PC-3 (cell line): ENCODE measurements at places on chromosomes 3 and 15.

DNA sequence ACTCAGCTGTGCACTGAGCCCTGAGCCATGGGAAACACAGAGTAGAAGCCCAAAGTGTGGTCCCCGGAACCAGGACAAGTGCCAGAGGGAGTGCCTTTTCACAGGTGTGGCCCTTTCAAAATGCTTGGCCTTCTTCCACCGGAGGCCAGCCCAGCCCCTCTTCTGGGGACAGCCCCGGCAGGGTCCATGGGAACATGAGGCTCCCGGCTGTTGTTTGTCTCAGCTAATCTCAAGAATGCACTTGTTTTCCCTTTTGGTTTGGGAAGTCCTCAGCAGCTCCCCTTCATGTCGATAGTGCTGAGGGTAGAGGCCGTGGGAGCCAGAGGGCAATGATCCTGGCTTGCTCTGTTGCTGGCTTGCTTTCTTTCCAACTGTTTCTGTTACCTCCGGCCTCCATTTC, 91.1 kb upstream of the MRPS22 start:
- no peak for DNase-seq

DNA sequence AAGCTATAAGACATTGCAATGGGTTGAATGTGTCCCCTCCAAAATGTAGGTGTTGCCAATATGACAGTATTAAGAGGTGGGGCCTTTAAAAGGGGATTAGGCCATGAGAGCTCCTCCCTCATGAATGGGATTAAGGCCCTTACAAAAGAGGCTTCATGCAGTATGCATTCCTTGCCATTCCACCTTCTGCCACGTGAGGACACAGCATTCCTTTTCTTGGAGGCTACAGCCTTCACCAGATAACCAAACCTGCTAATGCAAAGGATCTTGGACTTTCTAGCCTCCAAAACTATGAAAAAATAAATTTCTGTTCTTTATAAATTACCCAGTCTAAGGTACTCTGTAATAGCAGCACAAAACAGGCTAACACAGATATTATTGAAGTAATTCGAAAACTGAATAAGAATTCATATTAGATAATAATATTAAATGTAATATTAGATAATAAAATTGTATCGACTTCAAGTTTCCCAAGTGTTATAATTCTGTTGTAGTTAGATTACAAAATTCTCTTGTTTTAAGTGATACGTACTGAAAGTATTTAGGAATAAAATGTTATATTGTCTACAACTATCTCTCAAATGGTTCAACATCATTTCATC, 29.4 kb upstream of the ATP8B4 start:
- DNase-seq, result peak; percentile 75

- DNase-seq, result peak; percentile 79
Observed at GRCh38 chr15:79380755-79381497, 51.2 kb upstream of the MINAR1 start.

GRCh38 chr3:76643623-76644304, 396.1 kb upstream of the ROBO2 start:
- no peak for DNase-seq

DNA sequence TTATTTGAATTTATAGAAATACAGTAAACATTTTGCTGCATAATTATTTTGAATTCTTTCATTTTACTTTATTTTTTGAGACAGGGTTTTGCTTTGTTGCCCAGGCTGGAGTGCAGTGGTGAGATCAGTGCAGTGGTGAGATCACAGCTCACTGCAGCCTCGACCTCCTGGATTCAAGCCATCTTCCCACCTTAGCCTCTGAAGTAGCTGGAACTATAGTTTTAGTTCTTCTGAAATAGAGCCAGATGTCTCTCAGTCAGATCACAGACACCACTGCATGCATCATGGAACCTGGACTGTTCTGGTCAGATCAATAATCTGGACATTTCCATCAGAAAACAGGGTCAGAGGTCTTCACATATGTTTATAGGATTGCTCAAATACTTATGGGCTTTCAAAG, 7.9 kb downstream of the RPLP1 start:
- no peak for DNase-seq

DNA sequence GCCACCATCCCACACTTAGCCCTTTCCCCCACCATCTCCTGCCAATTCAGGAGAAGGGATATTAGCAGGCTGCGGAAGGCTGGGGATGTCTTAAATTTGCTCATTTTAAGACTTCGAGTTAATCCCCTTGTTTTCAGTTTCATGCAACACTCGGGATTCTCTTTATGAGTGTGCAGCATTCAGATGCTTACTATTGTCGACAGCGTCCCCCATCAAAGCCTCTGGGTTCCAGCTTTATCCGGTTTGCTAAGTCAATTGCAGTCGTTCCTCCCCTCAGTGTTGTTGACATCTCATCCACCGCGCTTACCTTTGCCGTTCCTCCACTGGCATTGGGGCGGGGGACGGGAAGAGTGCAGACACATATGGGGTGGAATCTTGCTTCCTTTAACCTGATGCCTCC, 220.2 kb downstream of the VPS13C start:
- DNase-seq, result no peak

- no peak for DNase-seq
Observed at GRCh38 chr3:38455639-38456430, 2.1 kb downstream of the ACVR2B start.

DNA sequence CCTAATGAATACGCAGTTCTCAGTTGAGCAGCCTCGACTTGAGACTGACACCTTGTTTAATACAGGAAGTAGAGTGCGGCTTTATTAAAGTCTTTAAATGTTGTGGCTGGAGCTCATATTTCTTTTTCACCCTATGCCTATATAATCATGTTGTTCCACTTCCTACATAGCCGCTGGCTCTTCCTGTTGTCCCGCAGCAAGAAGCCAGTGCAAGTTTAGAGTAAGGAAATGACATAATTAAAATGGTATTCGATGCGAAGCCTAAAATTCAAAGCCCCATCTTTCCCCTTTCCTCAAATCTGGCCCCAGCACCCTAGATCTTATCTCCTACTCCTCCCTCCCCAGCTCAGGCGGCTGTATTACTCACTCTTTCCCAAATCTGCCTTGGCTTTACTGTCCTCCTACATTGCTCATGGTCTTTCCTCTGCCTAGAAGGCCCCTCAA, 7.5 kb upstream of the PHLDB2 start:
- DNase-seq, result peak; percentile 97

DNA sequence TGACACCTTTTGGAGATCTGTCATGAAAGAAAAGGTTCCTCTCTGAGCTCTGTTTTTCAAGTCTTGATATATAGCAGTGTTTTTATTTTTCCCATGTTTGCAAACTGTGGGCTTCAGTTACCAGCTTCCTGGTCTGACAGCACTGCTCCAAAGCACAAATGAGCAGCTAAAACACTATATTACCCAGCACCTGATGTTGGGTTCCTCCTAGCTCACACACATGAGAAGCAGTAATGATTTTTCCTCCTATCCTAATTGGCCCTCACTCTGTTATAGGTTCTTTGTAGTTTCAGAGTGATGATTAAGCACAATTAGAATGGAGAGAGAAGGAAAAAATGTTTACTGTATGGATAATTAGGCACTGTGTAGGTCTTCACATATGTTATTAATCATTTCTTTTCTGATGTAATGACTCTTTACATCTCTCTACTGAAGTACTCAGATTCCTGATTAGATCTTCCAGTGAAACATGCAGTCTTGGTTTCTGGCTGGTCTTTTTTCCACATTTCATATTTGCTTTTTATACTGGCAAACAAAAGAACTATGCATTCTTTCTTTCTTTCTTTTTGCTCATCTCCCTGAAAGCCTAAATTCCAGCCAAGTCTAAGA, 939.7 kb downstream of the NSUN3 start:
- no peak for DNase-seq

DNA sequence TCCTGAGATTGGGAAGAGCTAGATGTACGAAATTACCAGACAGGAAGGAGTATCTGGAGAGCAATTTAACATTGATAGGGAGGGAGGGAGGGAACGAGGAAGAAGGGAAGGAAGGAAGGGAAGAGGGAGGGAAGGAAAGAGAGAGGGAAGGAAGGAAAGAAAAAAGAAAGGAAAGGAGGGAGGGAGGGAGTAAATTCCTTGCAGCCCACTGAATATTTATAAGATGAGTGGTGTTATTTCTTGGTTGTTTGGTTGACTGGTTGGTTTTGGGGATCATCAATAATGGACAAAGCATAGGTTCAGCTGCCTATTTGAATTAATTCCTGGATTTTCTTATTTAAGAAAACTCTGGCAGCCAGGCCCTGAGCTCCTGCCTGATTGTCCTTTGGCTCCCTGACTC, 15.5 kb upstream of the TSEN2 start:
- DNase-seq, result no peak

- DNase-seq, result no peak
Observed at GRCh38 chr15:56906766-56907165, 11.7 kb upstream of the TCF12 start.

DNA sequence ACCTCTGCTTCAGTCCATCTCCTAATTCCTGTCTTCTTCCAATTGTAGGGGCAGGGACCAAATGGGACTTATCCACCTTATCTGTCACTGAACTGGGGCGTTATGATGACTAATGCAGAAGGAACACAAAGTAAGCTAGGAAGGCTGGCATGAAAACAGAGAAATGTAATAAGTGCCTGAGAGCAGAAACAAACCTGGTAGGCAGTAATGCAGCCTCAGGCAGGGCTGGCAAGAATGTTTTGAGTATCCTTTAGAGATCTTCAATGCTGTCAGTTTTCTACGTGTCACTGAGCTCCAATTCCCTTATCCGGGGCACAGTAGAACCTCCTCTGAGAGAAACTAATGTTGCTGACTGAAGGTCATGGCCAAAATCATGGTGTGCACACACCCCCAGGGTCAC, 246.2 kb upstream of the TBL1XR1 start:
- peak; percentile 89 for DNase-seq

- DNase-seq, result no peak
Observed at GRCh38 chr3:125310623-125311081, 64.5 kb downstream of the ZNF148 start.

DNA sequence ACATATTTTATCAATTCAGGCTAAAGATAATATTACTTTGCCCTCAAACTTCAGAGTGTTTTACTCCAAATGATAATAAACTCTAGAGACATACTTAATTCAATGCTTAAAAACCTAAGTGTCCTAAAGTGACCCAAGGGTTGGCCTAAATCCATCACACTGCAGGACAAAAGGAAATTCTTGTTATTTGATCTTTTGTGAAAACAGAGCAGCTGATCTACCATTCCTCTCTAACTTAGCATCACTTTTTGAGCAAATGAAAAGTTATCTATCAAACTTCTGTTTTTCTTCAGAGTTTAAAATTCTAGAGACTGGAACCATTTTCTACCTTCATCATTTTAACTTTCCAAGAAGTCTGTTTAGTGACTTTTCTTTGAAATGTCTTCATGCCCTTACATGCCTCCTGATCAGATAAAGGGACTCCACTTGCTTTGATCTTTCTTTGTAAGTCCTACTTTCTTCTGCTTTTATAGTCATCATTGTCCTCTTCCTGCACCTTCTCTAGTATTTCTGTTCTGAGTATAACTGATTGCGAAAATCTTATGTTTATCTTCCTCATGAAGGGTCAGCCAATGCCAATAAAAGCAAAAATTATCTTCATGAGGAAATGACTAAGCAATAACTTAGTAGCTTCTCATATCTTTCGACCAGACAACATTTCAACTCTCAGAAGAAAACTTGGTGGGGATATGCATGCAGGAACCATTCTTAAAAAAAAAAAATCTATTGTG, 378.7 kb upstream of the TGFBR2 start:
- peak; percentile 86 for DNase-seq

- DNase-seq, result peak; percentile 61
Observed at GRCh38 chr3:178325330-178325729, 210.9 kb upstream of the KCNMB2 start.

DNA sequence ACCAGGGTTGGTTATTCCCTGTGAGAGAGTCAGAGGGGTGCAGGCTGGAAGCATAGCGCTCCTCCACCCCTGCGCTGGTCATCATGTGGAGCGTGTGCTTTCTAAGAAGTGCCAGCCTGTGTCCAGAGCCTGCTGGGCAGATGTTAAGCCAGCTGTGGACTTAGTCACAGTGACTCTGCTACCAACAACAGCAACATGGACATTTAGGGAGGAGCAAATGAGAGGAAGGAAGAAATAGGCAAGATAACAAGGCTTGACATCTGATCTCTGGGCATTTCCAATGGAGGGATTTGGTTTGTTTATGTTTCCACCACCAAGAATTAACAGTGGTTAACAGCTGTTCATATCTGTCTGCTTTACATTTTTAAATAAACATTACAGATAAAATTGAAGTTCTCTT, 36.4 kb upstream of the MYZAP start:
- DNase-seq, result no peak

- DNase-seq, result no peak
Observed at GRCh38 chr3:40189118-40189517, 120.4 kb upstream of the EIF1B start.

GRCh38 chr3:147589016-147589415, 179.9 kb downstream of the ZIC1 start:
- DNase-seq, result no peak

GRCh38 chr15:81298611-81299010, 25.3 kb downstream of the STARD5 start:
- no peak for DNase-seq

- DNase-seq, result peak; percentile 73
Observed at GRCh38 chr3:169662132-169662842, 1.2 kb downstream of the MECOM start.

GRCh38 chr3:87796137-87796842, 262.5 kb downstream of the CGGBP1 start:
- no peak for DNase-seq

GRCh38 chr3:146163584-146163983, 2.6 kb upstream of the PLOD2 start:
- peak; percentile 99 for DNase-seq

- peak; percentile 65 for DNase-seq
Observed at GRCh38 chr3:31250116-31250777, 282.5 kb upstream of the STT3B start.

- peak; percentile 16 for DNase-seq
Observed at GRCh38 chr15:52765785-52766184, 24.4 kb downstream of the ONECUT1 start.

DNA sequence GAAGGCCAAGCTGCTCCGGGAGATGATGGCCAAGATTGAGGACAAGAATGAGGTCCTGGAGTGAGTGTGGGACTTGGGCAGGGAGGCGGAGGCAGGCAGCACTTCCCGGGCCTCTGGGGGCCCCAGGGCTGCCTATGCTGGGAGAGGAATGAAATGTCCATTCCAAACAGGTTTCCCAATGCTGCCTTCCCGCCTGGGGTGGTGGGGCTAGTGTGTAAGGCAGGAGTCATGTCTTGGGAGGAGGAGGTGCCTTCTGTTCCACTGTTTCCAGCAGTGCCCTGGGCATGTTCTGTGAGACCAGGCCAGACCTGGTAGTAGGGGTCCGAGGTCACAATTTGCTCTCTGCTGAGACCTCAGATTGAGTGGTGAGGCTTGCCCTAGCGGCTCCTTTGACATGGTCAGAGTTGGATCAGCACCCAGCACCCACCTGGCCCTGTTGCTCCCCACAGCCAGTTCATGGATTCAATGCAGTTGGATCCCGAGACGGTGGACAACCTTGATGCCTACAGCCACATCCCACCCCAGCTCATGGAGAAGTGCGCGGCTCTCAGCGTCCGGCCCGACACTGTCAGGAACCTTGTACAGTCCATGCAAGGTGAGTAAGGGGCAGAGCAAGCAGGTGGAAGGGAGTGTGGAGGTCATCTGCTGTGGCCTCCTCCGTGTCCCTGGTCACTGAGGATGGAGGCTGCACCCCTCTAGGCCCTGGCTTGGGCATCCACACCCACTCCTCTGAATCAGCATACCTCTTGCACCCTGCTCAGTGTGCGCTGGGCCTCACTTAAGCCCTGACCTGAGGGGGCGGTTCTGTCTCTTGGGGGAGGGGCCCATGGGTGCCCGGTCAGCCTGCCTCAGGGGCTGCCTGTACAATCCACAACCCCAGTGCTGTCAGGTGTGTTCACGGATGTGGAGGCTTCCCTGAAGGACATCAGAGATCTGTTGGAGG, 27.3 kb downstream of the PTPN23 start:
- no peak for DNase-seq

- peak; percentile 16 for DNase-seq
Observed at GRCh38 chr3:136547293-136547692, 204.9 kb downstream of the STAG1 start.
